ENCODE measurements at places on chromosomes 1 and 21.

DNA sequence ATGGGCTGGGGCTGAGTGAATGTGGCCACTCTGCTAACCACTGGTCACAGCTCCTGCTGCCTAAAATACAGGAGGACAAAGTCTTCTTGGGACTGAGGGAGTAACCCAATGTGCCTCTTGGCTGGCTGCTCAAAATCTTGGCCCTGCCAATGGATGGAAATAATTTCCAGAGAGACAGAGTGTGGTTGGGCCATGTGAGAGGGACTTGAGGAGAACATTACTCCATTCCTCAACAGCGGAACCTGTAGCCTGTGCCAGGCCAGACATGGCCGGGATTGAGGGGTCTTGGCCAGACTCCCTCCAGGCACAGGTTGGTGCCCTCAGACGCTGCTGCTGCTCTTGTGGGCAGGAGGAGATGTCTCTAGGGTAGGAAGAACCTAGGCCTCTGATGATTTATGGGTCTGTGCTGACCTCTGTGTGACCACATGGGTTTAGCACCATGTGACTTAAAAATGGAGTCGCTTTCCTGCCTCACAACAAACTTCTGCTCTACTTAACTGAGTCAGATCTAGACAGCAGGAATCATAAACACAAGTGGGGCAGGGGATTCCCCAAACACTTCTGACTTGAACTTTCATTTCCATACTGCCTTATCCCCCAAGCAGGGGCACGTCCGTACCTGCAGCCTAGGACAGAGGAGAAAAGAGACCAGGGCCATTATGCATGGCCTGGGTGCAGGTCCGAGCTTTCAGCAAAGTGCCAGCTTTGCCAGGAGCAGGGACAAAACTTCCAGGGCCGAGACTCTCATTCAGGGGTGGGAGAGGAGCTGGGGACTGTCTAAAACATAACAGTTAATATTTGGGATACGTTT is 79.2 kb downstream of the CD34 start:
- DNase-seq: peak; percentile 49

DNA sequence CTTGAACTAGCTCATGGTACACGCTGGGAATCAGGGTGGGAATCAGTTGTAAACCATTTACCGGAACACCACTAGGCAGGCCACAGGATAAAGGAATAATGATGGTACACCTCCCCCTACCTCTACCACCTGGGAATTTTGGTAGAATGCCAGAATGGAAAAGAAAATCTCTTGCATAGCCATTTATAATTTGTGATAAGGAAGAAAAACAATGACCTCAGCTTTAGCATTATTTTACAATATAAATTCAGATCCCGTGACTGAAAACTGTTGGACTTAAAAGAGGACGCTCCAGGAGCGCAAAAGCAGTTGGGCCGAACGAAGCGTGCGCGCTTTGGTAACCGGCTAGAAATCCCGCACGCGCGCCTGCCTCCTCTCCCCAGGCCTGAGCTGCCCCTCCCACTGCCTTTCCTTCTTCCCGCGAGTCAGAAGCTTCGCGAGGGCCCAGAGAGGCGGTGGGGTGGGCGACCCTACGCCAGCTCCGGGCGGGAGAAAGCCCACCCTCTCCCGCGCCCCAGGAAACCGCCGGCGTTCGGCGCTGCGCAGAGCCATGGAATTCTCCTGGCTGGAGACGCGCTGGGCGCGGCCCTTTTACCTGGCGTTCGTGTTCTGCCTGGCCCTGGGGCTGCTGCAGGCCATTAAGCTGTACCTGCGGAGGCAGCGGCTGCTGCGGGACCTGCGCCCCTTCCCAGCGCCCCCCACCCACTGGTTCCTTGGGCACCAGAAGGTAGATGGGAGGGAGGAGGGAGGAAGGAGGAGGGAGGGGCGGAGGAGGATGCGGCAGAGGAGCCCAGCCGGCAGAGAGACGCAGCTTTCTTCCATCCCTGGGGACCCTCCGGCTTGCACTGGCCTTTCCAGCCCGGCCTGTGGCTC is at the start of gene CYP4X1:
Gene CYP4X1 (plus strand): TSS at position 402 of the 873 bp plus-strand sequence. CDS start 149 bp downstream, at position 551.
- DNase-seq: no peak

GRCh38 chr1:218474128-218474527 is 129.0 kb downstream of the TGFB2 start:
- no peak for DNase-seq

- DNase-seq: no peak
Observed at GRCh38 chr21:35338281-35338680, 289.2 kb upstream of the RUNX1 start.

GRCh38 chr21:46061518-46061917 is 36.4 kb upstream of the COL6A2 start:
- DNase-seq: no peak

DNA sequence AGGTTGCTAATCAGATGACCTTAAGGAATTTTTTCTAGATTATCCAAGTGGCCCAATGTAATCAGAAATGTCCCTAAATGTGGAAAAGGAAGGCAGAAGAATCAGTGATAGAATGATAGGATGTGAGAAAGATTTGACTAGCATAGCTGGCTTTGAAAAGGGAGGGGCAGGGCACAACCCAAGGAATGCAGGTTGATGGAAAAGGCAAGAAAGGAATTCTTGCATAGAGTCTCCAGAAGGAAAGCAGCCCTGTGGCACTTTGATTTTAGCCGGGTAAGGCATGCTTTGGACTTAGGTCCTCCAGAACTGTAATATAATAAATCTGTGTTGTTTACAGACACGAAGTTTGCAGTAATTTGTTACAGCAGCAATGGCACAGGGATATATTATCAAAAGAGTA is 375.7 kb upstream of the B3GALT2 start:
- no peak for DNase-seq

GRCh38 chr1:60541831-60542532 is 468.4 kb upstream of the C1orf87 start:
- DNase-seq: no peak

- no peak for DNase-seq
Observed at GRCh38 chr1:39654291-39654690, 14.8 kb upstream of the HEYL start.

DNA sequence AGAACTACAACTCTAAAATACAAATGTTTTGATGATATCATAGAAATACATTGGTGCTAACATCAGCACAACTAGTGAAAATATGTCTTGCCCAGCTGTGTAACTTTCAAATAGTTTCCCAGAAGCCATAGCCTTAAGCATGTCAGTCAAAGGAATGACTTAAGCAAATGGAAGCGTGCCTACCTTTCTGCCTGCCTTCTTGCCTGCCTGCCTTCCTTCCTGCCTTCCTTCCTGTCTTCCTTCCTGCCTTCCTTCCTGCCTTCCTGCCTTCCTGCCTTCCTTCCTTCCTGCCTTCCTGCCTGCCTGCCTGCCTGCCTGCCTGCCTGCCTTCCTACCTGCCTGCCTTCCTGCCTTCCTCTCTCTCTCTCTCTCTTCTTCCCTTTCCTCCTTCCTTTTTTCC is 104.0 kb downstream of the PBX1 start:
- no peak for DNase-seq

DNA sequence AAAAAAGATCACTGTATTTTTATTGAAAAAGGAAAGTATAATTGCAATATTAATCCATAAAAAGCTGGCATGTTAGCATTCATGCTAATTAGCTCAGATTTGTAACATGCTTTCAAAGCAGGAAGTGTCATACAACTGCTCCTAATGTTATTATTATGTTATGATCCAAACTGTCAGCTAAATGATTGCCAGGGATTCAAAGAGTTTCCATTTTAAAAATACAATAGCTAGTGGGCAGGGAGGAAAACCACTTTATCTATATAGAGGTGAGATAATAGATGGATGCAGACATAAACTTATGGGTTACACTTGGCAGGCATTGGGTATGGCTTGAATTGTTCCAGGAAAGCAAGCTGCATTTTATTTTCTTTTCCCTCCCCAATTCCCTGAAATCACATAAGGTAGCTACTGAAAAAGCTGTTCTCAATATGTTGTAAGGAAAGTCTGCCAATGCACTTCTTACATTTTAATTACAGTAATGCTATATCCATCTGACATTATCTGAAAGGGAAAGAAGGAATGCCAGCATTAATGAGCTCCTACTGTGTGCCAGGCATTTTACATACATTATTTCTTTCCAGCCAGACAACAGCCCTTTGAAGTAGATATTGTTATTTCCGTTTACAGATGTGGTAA is 9.8 kb upstream of the MYSM1 start:
- DNase-seq: no peak

DNA sequence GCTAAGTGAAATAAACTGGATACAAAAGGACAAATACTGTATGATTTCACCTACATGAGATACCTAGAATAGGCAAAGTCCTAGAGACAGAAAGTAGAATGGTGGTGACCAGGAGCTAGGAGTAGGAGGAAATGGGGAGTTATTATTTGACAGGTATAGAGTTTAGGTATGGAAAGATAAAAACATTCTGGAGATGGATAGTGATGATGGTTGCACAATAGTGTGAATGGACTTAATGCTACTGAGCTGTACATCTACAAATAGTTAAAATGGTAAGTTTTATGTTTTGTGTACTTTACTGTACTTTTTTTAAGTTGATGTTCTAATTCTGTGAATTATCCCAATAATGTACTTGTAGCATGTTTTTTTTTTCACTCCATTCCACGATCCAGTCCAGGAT is 59.5 kb upstream of the RALGPS2 start:
- DNase-seq: no peak

DNA sequence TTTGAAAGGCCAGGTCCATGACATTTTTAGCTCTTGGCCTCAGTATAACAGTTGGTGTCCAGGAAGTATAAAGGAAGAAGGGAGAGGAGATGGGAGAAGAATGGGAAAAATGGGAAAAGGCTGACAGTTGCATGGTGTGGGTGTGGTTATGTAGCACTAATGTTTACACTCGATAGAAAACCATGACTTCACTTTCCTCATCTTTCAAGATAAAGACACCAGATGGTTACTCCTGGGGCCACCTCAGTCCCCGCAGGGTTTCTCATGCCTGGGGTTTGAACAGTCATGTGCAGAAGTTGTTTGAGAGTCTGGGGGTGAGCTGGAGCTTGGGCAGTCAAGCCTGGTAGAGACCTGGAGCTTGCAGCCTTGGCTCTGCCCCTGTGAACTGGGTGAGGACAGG is 7.9 kb downstream of the PGBD2 start:
- no peak for DNase-seq

DNA sequence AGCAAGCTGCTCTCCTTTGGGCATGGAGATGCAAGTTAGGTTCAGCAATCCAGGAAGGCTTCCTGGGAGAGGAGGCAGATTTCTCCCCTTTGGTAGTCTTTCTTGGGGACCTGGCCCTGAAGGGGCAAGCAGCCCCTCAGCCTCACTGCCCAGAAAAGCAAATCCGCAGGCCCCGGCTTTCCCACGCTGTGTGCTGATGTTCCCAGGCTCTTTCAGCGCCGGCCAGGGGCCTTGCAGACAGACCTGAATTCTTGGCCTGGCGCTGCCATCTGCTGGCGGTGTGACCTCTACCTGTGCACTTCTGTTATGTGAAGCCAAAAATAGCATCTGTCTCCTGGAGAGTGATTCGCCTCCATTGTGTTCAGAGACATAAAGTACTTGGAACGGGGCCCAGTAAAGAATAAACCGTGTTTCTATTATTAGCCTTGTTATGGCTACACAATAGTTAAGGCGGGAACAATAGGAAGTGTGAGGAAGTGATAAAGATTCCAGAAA is 64.8 kb downstream of the ALPL start:
- no peak for DNase-seq

DNA sequence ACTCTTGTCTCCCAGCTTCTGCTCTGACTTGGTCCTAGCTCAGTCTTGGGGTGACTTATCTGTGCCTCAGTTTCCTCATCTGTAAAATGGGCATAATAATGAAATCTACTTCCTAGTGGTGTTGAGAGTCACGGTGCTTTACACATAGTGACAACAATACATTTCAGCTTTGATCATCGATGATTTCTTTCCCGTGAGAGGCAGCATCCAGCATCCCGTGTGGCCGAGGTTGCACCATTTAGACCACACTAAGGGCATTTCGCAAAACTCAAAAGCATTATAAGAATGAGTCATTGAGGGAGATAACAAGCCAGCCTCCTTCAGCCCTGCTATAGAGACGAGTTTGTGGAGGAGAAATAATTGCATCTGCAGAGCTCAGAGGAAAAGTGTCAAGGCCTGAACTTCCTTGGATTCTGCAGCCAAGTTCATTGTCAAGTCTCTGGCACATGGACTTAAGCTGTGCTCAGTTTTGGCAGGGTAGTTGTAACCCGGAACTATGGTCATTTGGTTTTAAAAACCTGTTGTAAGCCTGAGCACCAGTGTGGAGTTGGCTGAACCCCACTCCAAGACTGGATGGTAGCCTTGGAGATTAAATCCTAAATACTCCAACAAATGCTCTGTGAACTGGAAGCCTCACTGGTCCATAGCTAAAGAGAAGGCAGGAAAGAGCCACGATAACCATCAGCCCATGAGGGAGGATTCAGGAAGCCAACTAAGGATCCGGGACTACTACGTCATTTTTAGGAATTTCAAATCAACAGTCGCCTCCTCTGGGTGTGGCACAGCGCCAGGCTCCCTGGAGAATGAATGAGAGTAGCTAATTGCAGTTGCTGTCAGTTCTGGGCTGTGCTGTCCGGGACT is 64.2 kb downstream of the TCP10L start:
- no peak for DNase-seq

DNA sequence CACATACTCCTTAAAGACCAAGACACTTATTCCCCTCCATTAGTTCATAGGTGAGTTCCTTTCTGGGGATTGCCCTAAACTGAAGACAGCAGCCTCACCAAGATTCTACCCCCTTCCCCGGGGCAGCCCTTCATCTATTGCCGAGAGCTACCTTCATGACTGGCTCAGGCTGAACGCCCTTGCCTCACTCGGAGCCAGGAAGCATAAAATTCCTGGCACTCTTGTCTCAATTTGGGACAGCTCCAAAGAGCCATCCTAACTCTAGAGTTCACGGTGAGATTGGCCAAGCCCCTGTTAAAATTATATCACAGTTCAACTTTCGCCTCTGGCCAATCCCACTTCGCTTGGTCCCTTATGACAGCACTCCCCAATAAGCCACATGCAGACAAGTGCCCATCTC is 113.0 kb upstream of the PROX1 start:
- no peak for DNase-seq

- DNase-seq: no peak
Observed at GRCh38 chr21:44421901-44422840, 33.1 kb upstream of the LRRC3 start.

DNA sequence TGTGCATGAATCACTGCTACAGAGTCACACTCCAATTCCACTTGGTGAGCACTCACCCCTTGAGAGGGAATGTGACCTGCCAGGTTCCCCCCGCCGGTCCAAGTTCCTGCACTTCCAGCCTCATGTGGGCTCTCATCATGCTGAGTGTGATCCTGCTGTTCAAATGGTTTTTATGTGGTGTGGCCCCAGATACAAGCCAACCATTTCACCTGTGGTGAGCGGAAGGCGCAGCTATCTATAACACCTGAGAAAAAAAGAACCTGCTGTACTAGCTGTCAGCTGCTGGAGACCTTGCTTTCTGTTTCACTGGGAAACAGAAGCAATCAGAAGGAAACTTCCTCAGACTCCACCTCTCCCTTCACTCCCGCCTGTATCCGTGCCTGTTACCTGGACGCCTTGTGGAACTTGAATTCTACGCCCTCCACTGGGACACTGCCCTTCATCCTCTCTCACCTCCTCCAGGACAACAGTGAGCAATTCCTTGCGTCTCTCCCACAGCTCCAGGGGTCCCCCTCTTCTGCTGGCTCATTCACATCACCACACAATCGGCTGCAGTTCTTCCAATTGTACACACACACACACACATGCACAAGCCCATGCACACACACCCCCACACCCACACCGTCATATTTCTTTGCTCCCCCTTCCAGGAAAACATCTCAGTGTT is 64.4 kb upstream of the RPL11 start:
- no peak for DNase-seq

All from activated T-cell treated with anti-CD3 and anti-CD28 coated beads for 24 hours (primary cell).